Fibroblast of the aortic adventitia (primary cell): ENCODE measurements at places on chromosomes 11 and 22.
A peak's percentile ranks its signal among the peaks of the same experiment; 100 is the strongest.

DNA sequence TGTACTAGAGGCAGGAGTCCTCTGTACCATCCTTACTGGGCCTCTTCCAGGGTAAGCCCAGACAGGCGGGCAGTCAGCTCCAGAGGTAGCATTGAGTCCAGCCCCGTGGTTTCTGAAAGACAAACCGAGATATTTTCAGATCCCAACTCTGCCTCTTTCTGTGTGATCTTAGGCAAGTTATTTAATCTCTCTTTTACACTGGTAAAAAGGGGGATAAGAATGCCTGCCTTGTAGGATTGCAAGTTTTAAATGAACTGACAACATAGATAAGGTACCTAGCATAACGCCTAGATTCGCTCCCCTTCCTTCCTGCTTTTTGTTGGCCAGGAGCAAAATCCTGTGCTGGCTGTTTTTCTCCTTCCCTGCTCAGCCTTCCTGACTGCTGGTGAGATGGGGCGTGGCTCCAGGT lies 56.4 kb upstream of the NNMT start:
- DNase-seq: no peak

- DNase-seq: no peak
Observed at GRCh38 chr22:30033901-30034300, 46.4 kb upstream of the HORMAD2 start.

GRCh38 chr11:131219646-131220045 lies 150.8 kb upstream of the NTM start:
- DNase-seq: no peak

DNA sequence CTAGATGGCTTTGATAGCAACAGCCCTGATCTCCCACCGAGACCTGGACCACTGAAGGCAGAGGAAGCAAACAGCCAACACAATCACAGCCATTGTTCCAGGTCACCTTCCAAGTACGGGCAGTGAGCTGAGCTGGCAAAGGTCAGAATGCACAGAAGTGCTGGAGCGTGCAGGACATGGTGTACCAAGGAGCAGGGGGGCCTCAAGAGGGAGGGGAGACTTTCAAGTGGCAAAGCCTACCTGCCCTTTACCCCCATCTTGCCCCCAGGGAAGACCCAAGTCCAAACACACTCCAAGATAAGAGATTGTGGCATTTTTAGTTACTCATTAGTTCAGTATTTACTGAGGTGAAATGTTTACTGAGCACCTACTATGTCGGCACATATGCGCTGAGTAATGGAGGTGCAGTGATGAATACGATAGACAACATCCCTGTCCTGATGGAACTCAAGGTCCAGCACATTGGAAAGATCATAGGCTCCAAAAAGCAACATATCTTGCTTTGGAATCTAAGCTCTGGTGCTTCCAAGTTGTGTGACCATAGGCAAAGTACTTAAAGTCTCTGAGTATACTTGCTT lies 26.0 kb upstream of the TTC12 start:
- no peak for DNase-seq

DNA sequence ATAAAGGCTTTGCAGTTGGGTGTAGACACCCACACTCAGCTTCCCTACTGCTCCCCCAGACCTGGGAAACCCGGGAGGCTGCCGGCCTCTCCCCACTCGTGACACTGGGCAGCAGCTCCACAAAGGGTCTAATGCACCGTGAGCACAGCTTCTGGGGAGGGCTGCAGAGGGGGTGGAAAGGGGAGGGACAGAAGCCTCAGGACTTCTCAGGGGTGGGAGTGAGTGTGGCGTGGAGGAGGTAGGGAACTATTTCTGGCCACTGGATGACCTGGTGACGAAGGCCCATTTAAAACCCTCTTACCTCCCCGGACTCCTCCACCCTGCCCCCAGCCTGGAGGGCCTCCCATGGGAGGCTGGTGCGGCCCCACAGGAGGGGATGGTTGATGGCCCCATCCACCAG lies 56.6 kb downstream of the MACROD1 start:
- no peak for DNase-seq

DNA sequence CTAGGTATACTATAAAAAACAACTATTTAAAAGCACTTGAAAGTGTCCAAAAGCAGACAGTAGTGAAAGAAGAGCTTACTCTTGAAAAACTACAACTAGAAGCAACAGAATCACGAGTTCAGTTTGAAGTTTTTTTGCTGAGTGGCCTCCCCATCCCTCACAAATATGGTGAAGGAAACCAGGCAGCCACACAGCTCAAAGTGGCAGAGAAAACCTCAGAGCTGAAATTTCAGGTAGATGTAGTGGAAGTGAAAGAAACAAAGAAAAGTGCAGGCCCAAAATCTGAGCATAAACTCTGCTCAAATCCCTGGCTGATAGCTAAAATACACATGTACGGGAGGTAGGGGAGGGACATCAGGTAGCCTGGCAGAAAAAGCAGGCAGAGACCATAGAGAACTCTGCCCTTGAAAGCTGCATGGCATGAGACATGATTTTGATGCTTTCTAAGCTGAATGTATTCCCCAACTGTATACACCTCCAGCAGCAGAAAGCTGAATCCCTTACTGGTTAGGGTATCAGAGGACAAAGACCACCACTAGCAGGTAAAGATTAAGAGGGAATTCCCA lies 12.1 kb downstream of the BTBD10 start:
- no peak for DNase-seq

- no peak for DNase-seq
Observed at GRCh38 chr11:40235841-40236240, 1223.6 kb downstream of the LRRC4C start.

GRCh38 chr11:12161137-12161536 lies 50.7 kb downstream of the MICAL2 start:
- DNase-seq: no peak

GRCh38 chr11:70473873-70474690 lies 75.8 kb downstream of the CTTN start:
- no peak for DNase-seq

DNA sequence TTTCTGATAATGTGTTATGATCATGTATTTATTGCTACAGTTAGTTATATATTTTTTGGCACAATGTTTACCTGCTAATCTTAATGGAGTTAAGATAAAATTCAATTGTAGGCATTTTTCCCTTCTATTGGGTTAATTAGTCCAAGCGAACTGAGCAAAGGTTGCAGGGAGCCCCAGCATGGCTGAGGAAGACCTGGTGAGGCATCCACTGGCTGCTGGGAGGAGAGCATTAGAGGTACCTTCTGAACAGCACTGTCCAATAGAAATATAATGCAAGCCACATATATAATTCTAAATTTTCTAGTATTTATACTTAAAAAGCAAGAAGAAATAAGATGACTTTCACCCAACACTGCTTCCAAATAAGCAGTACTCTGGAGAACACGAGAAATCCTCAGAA lies 689 bp upstream of the TMEM126A start:
- DNase-seq: no peak

GRCh38 chr22:35212009-35212408 lies 45.3 kb upstream of the HMGXB4 start:
- DNase-seq: peak; percentile 50

GRCh38 chr11:47593492-47593933 lies 698 bp downstream of the C1QTNF4 start:
- DNase-seq: no peak

GRCh38 chr11:66437979-66438503 lies 607 bp downstream of the MRPL11 start:
- no peak for DNase-seq

DNA sequence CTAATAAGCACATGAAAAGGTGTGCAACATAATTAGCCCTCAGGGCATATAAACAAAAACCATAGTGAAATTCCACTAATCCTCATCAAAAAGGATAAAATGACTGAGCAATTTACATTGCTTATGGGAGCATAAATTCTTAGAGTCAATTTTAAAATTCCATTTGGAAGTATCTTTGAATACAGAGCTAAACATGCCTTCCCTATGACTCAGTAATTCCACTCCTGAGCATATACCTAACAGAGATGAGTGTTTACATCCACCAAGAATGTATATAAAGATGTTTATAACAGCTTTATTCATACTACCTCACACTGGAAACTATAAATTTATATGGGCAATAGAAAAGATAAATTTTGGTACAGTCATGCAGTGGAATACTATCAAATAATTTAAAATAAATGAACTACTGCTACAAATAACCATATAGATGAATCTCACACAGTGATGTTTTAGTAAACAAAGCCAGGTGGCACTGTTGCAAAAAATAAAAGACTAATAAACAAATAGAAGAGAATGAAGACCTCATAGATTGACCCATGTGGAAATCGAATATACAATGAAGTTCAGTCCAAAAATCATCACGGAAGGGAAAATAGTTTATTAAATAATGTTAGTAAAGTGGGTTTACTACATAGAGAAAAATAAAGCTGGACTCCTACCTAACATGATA lies 8.2 kb upstream of the OR2D2 start:
- no peak for DNase-seq

DNA sequence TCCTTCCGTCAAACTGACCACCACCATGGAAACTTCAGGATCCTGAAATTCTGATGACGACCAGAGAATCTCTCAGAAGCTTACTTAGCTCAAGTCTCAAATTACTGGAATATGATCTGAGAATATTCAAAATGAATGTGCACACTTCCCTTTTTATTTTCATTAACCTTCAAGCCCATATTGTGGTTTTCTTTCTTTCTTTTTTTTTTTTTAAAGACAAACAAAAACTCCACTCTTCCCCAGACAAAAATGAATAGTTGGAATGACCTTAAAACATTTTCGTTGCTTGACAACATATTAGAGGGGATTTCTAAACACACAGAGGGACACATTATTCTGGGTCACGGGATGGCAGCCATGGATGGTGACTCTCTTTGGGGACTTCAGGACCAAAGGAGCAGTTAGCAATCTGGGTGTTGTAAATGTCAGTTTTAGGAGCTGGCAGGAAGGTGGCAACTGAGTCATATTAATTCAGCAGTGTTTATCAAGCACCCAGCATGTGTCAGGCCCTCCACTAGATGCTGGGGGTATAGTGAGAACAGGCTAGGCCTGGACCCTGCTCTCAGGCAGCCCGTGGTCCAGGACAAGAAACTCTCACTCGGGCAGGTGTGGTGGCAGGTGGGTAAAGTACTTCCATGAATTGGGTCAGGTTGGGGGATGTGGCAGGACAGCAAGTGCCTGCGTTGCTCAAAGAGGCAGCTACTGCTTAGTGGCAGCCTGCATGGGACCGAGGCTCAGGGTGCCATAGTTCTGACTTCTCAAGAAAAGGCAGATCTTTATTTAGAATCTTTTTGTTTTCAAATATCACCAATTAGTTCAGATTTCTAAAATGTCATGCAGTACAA lies 126.1 kb downstream of the HIPK3 start:
- no peak for DNase-seq

GRCh38 chr11:33310720-33311500 lies 53.7 kb downstream of the HIPK3 start:
- no peak for DNase-seq

- peak; percentile 60 for DNase-seq
Observed at GRCh38 chr22:46355369-46355995, 20.0 kb downstream of the TRMU start.

GRCh38 chr11:29159552-29160465 lies 857.0 kb downstream of the KCNA4 start:
- peak; percentile 87 for DNase-seq

GRCh38 chr11:61303725-61304124 lies 8.6 kb upstream of the VWCE start:
- DNase-seq: no peak

DNA sequence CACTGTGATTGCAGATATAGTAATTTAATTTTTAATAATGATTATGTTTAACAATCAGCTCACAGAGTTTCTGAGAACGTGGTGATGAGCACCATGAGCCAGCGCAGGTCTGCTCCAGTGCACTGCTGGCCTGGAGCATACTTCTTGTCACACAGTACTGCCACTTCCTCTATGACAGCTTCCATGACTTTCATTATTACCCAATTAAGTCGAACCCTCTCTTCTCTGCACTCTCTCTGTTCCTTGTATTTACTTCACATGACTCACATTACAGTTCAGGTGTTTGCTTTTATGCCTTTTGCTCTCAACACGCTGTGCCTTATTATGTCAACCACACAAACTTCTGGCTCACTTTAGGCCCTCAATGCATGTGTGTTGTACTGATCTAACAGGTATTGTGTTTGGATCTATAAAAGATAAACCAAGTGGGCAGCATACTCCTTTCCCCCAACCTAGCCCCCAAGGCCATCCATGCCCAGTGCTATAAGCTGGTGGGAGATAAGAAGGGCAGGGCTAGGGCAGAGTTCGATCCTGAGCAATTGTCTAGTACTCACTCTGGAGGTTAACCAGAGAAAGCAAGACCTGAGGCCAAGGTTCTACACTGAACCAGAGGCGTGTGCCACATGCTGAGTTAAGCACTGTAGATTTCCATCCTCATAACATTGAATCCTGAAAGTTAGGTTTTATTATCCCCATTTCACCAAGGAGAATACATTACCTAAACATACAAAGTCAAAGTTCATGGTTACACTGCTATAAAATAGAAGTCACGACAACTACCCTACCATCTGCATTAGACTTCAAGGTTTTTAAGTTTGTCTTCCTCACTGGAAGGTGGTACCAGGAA lies 356.5 kb downstream of the INSC start:
- no peak for DNase-seq

DNA sequence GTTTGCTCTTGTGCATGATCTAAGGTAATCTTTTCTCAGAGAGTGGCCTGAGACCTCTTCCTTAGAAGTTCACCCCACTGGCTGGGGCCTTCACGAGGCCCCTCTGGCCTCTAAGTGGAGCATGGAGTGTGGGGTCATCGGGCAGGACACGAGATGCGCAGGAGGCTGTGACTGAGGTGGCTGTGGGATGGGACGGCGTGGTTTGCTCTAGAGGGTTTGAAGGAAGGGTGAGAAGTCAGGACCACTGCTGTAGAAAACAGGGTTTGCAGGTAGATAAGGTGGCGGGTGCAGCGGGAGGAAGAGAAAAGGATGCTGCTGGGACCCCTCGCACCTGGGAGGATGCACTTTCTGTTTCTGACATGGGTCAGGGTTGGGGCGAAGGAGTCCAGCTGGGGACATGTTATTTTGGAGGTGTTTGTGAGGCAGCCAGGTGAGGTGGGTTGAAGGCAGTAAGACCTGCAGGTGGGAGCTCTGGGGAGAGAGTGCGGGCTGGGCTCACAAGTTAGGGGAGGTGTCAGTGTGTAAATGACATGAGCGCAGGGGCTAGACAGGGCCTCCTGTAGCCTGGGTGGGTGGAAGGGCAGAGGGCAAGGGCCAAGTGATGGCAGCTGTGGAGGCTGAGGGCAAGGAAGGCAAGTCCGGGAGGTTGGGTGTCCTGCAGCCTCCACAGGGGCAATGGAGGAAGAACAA lies 62.5 kb downstream of the KCNQ1 start:
- DNase-seq: no peak

DNA sequence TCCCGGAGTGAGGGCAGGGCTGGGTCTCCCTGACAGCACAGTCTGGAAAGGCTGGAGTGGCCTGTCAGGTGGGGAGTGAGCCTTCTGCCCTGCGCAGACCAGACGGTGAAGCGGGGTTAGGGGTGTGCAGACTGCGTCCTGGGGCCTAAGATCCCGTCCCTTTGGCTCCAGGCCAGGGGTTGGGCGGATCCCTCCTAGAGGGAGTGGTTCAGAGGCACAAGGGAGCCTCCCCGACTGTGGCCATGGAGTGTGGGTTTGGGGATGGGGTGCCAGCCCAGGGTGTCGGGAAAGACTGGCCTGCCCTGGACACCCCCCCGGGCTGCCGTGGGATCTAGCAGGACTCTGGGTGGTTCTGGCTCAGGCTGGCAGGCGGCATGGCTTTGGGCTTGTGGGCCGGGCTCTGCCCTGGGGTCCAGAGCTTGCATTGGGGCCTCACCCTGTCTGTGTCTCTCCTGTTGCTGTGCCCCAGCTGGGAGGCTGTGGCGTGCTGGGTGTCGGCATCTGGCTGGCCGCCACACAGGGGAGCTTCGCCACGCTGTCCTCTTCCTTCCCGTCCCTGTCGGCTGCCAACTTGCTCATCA lies 19.5 kb downstream of the TSPAN4 start:
- DNase-seq: no peak
